ENCODE measurements at places on chromosomes 1 and 21.
A peak's percentile ranks its signal among the peaks of the same experiment; 100 is the strongest.

- no peak for DNase-seq
Observed at GRCh38 chr1:6688001-6688400, 13.6 kb downstream of the DNAJC11 start.

GRCh38 chr1:248704606-248705005 is 2.0 kb upstream of the OR14I1 start:
- no peak for DNase-seq

DNA sequence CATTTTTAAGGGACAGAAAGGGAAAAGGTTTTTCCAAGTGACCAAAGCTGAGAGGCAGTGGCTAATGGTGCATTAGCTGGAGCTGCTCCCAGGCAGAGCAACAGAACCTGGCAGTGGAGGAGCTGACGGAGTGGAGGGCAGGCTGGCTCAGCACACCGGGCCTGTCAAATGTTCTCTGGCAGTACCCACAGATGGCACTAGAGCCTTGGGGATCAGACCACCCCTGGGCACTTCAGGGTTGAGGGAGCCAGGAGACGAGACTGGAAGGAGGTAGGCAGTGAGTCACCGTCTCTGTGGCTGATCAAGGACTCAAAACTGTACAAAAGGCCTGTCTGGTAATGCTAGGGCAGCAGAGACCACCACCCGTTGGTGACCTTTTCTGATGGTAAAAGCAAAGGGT is 121.7 kb upstream of the KIAA0040 start:
- no peak for DNase-seq

- no peak for DNase-seq
Observed at GRCh38 chr1:114719424-114719787, 2.8 kb upstream of the NRAS start.

DNA sequence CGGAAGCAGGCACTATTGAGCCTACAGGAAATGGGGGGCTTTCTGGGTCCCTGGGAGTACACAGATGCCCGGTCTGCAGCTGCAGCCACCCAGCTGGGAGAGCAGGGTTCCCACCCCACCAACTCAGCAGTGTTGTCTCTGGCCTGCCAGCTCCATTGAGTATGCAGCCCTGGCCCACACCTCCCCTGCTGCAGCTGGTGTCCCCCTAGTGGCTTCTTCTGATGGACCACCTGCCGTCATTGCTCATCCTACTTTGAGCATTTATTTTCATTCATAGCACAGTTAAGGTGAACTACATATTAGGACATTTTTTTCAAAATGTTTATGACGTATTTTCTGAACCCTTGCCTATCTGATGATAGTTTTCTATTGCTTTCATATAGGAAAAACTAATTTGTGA is 189.8 kb upstream of the LYPLAL1 start:
- DNase-seq = no peak

DNA sequence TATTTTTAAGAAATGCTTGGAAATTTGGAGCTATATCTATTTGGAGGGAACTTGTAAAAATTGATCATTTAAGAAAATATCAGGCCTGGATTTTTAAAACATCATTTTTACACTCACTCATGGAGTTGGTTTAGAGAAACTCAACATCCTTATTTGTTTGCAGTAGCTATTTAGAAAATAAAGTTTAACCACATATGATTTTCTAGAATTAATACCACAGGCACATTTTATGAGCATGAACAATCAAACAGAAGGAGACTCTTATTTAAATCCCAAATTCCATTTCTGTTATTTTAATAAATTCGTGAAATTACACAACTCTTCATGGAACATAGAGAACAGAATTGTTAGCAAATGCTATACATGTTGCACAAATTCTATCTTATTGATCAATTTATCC is 3.2 kb downstream of the CDKN2C start:
- DNase-seq = no peak

DNA sequence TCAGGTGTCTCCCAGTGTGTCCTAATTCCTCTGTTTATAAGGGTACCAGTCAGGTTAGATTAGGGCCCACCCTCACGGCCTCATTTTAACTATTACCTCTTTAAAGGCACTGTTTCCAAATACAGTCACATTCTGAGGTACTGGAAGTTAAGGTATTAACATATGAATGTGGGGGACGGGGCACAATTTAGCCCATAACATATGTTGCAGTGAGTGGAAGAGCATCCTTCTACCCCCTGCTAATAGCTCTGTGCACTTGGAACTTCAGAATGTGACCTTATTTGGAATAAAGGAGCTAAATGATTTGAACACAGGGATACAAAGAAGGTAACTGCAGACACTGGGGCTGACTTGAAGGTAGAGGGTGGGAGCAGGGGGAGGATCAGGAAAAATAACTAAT is 67.3 kb upstream of the ADGRL2 start:
- DNase-seq = no peak

GRCh38 chr1:25825605-25826004 is 5.9 kb downstream of the MTFR1L start:
- DNase-seq = no peak

DNA sequence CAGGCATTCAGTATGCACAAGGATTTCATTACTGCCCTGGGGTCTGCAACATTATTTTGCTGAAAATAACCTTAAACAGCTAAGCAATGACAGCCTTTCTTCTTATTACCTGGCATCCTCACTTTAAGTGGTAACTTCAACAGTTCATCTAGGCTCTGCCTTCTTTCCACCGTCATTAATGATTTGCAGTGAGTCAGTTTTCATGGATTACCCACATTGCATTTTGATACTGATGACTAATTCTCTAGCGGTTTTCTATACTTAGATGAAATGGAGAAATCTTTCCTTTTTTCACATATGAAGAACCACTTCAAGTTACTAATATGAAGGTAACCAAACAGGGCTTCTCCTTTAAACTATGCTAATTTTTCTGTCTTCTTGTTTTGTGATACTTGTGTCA is 226.9 kb upstream of the TMPRSS15 start:
- DNase-seq = no peak

- DNase-seq = no peak
Observed at GRCh38 chr1:43750083-43750482, 42.7 kb downstream of the ST3GAL3 start.

DNA sequence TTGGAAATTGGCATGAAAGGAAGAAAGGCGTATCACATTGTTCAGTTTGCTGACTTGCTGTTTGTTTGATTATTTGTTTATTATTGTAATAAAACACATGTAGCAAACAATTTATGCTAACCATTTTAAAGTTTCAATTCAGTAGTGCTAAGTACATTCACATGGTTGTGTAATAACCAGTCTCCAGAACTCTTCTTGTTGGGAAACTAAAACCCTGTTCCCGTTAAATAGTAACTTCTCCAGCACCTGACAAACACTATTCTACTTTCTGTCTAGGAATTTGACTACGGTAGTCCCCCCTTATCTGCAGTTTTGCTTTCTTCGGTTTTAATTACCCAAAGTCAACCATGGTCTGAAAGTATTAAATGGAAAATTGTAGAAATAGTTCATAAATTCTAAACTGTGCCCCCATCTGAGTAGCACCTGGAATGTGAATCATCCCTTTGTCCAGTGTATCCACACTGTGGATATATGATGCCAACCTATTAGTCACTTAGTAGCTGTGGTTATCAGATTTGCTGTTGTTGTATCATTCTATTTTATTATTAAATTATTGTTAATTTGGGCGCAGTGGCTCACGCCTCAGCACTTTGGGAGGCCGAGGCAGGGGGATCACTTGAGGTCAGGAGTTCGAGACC is 5.5 kb downstream of the MORC3 start:
- DNase-seq = no peak

DNA sequence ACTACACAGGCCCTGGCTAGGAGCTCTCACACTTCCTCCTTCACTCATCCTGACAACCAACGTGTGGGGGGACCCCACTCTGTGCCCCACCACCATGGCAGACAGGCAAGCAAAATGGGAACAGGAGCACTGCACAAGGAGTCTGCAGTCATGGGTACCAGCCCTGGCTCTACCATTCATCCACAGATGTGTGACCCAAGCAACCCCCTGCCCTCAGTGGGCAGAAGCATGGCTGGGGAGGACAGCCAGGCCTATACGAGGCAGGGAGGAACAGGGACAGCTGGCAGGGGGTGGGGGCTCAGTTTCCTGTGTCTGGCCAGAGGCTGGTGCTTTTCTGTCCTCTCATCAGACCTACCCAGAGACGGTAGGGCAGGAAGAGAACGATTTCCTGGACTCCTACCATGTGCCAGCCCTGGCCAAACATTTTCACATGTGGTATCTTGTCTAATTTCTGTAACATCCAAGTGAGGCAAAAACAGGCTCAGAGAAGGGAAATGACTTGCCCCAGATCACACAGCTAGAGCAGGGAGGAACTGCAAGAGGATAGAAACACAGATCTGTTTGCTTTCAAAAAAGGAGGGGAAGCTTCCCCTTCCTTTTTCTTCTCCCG is 178.0 kb downstream of the HIVEP3 start:
- no peak for DNase-seq

GRCh38 chr1:160022330-160023310 is 9.2 kb downstream of the PIGM start:
- no peak for DNase-seq

DNA sequence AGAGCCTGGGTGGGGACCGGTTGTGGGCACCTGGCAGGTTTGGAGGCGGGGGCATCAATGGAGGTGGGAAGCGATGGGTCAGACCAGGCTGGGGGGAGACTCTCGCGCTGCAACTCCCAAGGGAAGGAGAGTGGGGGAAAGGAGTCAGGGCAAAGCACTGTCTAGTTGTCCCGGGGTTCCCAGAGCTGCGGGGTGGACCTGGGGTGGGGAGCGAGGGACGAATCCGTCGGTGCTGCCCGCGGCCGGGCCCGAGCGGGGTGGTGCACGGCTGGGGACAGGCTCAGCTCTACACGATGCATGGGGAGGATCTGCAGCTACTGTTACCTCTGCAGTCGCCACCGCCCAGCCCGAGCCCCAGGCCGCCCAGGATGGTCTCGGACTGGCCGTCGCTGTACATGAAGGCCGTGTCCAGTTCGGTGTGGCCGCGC is 427 bp downstream of the AKR7A2 start:
- DNase-seq = no peak

DNA sequence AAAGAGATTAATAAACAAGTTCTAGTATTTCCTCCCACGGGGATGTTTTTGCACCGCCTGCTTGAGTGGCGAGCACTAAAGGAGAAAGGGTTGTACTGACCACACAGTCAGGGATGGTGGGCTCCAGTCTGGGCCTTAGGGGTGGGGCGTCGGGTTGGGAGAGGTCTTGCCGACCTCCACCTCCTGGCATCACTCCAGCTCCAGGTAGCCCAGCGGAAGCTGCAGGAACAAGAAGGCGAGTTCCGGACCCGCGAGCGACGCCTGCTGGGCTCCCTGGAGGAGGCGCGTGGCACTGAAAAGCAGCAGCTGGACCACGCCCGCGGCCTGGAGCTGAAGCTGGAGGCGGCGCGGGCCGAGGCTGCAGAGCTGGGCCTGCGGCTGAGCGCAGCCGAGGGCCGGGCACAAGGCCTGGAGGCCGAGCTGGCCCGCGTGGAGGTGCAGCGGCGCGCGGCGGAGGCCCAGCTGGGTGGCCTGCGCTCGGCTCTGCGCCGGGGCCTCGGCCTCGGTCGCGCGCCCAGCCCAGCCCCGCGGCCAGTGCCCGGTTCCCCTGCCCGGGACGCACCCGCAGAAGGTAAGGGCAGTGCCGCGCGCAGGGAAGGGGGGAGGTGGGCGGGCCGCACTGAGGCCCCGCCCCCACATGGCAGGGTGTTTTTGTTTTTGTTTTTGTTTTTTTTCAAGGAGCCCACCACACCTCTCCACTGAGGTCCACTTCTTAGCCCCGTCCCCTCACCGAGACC is 19.7 kb downstream of the MFAP2 start:
- DNase-seq = peak; percentile 56

DNA sequence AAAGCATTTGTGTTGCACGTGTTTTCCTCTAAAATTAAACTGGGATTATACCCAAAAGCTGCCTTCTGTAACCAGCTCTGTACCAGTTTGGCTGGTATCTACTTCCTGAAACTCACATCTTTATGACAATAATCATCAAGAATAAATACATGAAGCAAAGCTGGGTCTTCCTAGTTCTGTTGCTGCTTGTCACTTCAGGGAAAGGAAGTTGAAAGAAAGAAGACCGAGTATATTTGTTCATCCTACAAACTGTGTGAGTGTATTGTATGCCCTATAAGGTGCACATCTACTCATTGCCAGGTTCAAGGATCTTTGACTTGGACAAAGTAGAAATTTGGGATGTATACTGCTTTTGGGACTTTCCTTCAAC is 29.1 kb upstream of the IFNGR2 start:
- DNase-seq = no peak

DNA sequence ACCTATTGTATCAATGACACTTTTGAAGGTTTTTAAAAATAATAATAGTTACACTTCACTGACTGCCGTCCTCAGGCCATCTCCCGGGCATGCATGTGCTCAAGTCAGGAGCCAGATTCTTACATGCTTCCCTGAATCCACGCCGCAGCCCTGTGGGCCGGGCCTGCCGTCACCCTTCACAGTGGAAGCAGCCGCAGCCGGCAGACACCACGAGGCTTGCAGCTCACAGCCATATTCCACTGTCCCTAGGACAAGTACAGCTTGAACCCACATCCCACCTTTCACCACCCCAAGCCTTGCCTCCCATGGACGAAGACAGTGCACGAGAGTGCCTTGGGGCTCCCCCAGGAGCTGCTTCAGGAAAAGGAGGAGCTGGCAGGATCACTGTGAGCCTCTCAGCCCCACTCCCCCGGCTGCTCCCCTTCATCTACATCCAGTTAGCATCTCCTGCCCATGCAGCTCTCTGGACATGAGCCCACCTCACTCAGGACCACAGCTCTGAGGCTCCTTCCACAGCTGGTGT is 77.2 kb downstream of the POFUT2 start:
- no peak for DNase-seq

DNA sequence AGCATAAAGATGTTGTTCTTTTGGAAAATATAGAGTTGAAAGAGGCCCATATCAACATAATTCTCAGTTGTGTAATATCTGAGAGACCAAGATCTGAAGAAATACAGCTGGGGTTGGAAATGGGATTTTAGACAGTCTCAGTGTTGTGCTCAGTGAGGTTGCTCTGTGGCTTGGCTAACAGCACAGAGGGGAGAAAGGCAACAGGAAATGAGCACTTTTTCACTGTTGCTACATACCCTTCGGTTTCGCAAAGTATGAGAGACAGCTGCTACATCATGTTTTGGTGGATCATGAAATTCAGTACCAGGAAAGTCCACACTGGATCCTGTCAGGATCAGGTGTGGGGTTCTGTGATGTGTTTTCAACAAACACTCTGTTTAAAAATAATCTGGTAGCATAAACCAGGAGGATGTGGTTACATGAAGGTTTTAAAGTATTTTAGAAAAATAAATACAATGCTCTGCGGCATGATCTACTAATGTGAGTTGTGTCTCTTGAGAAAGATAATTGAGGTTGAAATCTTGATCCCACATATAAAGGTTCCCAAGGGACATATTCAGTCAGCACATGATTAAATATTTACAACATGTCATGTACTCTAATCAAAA is 7.0 kb upstream of the GPR88 start:
- no peak for DNase-seq
